Stimulated activated CD4-positive, alpha-beta T cell treated with anti-CD3 and anti-CD28 coated beads, Interleukin-12 subunit alpha, Interleukin-12 subunit beta, amount 100 ng/mL, for 24 hours (primary cell): ENCODE measurements at places on chromosomes 12 and 14.

DNA sequence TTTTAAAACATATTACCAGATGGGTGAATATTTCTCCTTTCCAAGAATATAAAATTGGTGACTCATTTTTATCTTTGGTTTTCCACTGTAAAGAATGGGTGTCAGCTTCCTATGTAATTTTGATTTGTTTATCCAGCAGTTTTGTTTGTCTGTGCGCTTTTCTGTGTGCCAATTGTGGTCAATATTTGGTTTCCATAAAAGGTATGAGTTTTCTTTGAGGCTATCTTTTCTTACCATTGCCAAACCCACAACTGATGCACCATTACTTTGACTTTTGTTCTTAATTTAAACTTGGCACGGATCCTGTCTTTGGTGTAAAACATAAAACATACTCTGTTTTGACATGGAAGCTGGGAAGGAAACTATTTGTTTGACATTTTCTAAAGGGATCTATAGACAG is 78.8 kb upstream of the NAV3 start:
- no peak for DNase-seq

DNA sequence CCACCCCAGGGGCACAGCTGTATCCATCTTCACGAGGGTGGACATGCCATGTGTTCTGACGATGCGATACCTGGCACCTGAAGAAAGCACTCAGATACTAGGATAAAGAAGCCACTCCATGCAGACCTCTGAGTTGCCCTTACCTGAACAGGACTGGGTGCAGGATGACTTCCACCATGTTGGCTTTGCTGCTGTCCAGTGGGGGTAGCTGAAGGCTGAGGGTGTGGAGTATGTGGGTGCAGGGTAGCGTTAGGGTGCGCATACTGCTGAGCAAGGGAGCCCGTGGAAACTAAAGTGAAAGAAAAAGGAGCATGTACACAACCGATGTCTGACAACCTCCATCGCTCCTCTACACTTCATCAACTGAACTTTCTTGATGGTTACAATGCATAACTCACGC is 51.3 kb downstream of the SH2B3 start:
- no peak for DNase-seq

GRCh38 chr12:1934831-1935230 is 16.4 kb upstream of the CACNA2D4 start:
- DNase-seq = no peak

DNA sequence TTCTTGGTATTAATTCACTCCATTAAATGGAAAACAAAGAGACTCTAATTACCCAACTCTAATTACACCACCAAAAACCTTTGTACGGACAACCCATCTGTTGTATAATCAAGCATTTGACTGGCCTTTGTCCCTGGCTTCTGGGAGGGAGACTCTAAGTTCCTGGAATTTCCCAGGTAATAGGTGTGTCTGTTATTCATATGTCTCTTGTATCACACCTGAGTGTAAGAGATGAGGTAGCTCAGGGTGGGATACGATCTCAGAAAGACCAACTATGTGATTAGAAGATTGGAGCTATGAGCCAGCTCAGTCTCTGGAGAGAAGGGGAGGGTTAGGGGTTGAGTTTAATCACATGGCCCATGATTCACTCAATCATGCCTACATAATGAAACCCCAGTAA is 94.7 kb upstream of the PLXNC1 start:
- DNase-seq = no peak

DNA sequence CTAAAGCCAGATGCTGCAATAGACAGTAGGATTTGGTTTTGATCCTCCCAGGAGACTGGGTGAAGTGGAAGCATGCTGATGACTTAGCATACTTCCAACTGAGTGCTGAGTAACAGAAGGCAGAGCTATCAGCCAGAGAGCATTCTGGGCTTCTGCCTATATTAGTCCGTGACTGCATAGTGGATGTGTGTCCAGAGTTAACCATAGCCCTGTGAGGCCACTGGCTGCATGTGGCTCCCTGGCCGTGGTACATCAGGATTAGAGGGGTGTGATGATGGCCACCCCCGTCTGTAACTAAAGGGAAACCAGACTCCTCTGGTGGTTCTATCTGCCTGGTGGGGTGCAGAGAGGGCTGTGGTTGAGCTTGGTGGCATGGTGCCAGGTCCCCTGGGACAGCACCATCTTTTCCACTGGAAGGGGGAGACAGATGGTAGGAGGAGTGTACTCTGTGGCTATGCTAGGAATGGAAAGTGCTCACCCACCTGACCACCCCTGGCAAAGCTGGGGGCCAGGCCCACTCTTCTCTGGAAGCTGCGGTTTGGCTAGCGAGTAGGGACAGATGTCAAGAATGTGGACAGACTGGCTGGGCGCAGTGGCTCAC is 27.4 kb downstream of the ABCD4 start:
- no peak for DNase-seq

DNA sequence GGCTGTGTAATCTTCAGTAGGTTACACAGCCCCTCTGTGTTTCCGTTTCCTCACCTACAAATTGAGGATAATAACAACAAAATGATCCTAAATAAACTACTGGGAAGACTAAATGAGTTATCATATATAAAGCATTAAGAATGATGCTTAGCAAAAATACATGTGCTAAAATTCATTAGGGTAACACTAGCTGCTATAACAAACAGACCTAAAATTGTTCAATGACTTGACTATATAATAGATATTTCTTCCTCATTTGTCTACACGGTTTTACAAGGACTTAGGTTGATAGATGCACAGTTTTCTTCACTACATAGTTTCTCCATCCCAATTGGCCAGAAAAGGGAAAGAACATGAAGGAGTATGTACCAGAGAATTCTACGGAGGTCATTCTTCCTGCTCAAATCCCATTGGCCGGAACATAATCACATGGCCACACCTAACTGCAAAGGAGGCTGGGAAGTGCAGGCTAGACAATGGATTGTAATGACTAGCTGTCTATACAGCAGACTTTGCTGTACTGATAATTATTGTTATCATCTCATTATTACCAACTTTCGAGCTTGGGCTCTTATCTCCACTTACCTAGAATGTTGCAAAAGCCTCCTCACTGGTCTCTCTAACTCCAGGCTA is 223.5 kb upstream of the NUDT4 start:
- no peak for DNase-seq
